ENCODE measurements at places on chromosomes 11 and 22.

- peak; percentile 35 for DNase-seq
Observed at GRCh38 chr11:103978616-103979595, 57.5 kb upstream of the DDI1 start.

- DNase-seq: no peak
Observed at GRCh38 chr11:68442433-68442832, 18.1 kb upstream of the PPP6R3 start.

DNA sequence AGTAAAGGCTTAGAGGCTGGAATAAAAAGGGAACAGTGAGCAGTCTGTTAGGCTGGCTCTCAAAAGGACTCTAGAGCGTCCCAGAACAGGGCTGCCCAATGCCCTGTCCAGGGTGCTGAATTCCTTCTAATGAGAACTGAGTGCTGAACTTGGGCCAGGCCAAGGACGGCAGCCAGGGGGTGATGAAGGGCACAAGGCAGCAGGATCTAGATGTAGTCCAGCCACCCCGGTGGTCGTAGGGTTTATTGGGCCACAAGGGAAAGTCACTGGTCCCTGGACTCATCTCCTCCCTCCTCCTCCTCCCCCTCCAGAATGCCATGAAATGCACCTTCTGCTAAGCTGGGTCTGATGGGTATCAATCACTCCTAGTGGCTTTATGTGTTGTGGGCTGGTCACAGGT lies 19.2 kb downstream of the NPTXR start:
- DNase-seq: peak; percentile 69

DNA sequence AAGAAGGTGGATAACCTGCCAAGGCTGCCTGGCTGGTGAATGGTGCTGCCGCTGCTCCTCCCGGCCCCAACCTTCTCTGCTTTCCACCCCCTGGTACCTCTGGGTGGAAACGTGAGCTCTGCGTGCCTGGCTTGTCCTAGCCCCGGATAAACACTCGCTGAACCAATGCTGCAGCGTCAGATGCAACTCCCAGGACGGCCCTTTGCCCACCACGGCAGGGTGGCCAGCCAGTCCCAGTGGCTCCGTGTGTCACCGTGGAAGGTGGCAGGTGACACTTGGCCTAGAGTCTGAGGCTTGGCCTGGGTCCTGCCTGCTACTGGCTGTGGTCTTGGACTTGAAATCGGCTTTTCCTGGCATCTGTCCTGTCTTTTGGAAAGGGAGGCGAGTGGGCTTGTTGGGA lies 47.7 kb downstream of the TPCN2 start:
- no peak for DNase-seq

DNA sequence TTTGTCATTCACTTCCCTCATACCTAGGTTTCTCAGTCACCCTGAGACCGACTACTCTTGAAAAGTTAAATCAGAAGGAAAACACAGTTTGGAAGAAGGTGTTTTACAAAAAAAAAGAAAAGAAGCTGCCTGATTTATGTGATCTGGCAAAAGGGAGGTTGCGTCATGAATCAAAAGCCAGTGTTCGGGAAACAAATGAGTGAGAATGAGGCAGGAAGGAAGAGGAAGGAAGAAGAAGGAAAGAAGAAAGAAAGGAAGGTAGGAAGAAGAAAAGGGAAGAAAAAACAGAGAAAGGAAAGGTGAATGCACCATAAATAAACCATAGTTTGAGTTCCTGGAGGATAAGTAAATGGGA lies 314.6 kb downstream of the BLID start:
- peak; percentile 30 for DNase-seq

GRCh38 chr11:103736315-103737036 lies 300.0 kb upstream of the DDI1 start:
- DNase-seq: no peak

GRCh38 chr11:97963528-97964331 lies 1057.0 kb upstream of the CNTN5 start:
- no peak for DNase-seq

DNA sequence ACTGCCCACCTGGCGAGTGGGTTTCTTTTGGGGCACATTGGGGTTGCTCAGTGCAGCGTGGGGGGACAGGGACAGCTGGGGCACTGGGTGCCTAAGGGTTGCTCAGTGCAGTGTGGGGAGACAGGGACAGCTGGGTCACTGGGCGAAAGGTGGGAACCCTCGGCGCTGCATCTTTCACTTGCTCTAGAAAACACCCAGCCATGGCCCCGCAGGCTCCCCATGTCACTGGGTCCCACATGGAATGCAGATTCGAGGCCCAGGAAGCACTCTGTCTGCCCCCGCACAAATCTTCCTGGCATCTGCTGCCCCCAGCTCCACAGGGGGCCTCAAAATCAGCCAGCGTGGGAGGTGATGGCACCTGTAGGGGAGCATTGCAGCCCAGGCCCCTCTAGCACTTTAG lies 229.3 kb downstream of the BRD1 start:
- no peak for DNase-seq

DNA sequence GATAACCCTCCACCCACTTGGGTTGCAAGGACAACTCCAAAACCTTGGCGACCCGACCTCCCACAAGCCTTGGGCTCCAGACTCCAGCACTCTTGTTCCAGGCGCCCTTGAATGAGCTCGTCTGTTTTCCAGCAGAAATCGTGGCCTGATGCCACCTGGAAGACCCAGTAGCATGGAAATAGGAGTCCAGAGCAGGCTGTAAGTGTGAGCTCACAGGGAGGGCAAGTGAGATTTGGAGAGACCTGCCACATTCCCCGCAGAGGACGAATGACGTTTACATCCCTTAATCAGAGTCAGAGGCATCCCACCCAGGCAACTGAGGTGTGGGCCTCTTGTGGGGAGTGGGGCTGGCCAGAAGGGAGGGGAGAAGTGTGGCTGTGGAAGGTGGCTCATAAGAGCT lies 71.9 kb downstream of the LDLRAD3 start:
- peak; percentile 43 for DNase-seq

DNA sequence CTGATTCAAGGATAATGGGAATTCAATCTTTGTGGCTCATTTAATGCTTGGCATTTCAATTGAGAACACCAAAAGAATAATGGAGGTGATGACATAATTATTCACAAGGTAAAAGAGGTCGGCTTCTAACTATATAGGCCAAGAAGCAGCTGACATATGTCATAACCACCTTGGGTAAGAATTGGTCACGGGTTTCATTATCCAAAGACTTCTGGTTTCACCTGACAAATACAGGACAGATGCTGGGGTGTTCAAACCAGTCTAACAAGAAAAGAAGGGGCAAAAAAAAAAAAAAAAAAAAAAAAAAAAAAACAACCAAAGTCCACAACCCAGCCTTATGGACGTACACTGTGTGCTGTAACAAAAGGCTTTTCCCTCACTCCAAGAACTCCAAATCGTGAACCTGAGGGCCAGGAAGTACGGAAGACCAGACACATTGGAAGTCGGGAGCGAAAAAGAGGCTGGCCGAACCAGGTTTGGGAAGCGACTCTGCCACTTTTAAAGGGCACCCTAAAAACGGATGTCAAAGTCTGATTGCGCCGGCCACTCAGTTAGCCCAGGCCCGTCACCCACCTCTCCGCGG lies 385 bp downstream of the HARBI1 start:
- DNase-seq: no peak

DNA sequence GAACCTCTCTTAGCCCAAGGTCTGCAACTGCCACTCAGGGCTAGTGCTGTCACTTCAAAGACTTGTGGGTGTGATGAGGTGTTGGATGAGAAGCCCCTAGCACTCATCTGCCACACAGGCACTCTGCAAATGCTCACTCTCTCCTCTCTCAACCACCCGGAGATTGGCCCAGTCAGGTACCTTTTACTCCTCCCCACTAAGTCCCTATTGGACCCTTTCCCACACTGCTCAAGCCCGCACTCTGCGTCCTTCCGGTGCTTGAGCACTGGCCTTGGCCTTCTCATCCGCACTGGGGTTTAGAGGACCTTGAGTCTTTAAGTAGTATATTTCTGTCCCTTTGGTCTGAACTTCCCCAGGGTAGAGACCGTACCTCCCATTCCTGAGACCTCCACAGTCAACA lies 308.0 kb downstream of the NXPE2 start:
- no peak for DNase-seq

DNA sequence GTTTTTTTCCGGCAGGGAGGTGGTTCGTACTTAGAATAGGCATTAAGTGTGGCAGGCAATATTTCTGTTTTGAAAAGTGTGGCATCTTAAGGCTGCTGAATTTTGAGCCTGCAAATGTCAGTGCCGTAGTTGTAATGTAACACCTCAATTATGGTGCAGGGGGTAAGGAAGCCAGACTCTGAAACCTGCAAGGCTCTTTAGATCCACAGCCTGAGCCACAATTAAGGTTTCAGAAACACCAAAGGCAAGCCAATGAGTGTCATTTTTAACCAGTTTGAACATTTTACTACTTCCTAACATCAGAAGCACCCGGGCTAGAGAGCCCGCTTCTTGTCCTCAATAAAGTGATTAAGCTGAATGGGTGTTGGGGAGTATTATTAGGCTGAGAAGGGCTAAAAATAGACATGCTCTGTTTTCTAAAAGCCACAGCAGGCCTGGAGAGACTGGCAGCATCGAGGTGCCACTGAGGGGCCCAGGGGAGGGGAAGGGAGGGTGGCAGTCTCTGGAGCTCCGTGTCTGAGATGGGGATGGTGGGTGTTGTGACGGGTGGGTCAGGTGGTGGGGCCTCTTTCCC lies 113.4 kb downstream of the ZBTB16 start:
- DNase-seq: no peak

DNA sequence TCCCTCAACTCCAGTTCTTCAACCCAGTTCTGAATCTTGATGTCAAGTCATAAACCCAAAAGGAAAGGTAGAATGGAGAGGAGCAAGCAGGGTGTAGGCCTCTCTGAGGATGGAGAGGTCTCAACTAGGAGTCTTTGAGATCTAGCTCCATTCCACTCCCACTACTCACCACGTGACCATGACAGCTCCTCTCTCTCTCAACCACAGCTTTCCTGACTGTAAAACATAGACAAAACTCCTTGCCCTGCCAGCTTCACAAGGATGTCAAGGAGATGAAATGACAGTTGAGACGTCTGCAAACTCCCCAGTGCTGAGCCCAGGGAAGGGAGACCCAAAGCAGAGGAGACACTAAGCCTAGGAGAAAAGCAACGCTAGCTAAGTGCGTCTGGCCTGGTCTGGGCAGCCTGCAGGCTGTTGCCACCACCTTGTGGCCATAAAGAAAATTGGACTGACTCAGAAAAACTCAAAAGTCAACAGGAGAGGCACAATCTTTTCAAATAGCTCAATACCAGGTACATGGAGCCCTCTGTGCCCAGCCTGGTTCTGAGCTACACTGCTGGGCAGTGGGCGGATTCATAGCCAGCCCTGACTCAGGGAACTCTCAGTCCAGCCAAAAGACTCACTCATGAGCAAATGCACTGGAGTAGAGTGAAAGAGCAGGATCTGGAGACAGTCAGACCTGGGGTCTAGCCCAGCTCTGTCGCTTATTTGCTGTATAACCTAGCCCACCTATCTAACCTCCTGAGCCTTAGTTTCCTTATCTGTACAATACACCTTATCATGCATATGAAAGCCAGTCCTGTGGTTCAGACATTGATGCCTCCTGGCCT lies 3.4 kb downstream of the CLPB start:
- DNase-seq: peak; percentile 63

DNA sequence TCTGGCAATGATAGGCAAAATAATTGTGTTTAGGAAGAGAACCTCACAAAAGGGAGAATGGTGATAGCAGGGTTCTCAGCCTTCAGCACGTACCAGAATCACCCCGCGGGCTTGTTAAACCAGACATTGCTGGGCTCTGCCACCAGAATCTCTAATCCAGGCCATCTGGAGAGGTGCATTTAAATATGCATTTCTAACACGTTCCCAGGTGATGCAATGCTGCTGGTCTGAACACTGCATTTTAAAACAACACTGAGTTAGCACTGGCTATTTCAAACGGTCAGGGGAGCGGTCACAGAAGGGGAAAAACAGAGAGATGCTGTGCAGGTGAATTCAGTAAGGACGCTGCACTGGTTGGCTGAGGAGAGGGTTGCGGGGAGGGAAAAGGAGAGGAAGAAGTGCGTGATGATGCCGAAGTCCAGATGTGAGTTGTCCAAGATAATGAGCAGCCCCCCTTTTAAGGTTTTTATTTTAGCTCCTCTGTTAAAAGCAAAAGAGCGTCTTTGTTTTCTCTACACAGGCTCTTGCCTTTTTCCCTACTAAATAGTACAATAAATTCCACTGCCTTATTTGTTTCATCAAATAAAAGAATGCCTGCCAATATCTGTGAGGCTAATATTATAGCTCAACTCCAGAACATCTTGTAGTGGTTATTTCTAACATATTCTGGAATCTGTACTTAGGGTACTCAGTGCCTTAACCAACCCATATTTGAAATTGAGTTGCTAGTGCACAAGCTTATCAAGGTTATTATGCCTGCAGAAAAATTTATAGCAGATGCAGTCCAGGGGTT lies 109.6 kb upstream of the POU2AF2 start:
- no peak for DNase-seq

- DNase-seq: no peak
Observed at GRCh38 chr11:30758012-30758411, 171.9 kb upstream of the MPPED2 start.

DNA sequence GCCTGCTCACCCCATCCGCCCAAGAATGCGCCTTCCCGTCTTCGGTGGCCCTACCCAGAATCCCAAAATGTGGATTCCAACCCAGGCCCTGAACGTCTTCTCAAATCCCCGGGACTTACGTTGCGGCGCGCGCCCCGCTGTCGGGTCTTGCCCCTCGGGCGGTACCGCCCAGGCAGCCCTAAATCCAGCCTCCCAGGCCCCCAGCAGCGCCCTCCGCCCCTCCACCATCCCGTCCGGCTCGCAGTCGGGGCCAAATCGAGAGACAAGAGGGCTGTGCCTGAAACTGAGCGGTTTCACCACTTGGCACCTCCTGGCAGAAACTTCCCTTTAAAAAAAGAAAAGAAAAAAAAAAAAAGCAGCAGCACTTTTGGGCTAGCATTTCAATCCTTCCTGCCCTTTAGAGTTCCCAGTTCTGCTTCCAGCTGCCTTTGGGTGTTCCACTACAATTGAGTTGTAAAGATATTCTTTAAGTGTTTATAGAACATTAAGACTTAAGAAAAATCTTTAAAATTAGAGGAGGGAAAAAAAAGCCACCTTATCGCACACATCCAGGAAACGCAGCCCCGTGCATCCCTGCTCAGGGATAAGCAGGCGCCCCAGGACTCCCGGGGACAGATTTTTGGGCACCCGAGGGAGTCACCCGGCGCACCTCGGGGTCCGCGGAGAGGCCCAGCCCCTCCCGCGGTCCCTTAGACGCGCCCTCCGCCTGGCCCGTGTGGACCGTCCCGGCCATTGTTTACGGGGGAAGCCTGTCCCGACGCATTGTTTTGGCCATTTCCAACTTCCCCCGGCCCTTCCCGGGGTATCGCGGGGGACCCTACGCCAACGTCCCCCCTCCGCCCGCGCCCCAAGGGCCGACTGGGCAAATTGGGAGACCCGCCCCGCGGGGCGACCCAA lies 57.6 kb downstream of the KCNJ4 start:
- peak; percentile 37 for DNase-seq

Measured in fibroblast of mammary gland (primary cell).